ENCODE measurements at places on chromosomes 16 and 17. TPM values are rescaled to one million over a fixed set of nuclear protein-coding genes. Genes with fewer than 3 reads are reported as not detected.

Gene DHRS7C
- total RNA-seq, result 0.31 TPM

Gene SEC14L5
- total RNA-seq, result 0.05 TPM

GRCh38 chr17:21194226-21194625, 19.7 kb downstream of the TMEM11 start:
- no peak overlapping the region for H3K27ac ChIP-seq
- DNase-seq, result no peak
- H3K4me1 ChIP-seq, result peaks cover 24% of the 10 kb centered on the region
- peaks cover 53% of the 10 kb centered on the region for H3K36me3 ChIP-seq

DNA sequence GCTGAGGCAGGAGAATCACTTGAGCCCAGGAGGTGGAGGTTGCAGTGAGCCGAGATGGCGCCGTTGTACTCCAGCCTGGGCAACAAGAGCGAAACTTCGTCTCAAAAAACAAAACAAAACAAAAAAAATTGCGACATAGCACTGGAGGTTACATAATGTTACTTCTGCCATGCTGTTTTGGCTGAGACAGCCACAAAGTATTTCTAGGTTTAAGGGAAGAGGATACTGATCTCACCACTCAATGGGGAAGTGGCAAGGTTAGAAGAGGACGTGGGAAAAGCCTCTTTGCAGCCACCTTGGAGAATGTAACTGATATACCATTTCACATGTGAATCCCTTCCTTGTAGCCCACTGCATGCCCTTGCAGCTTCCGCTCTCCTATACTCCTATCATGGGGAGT, 131.2 kb upstream of the NLRP1 start:
- H3K36me3 ChIP-seq, result no peaks in the 10 kb centered on the region
- H3K27ac ChIP-seq, result no peak overlapping the region
- no peak overlapping the region for H3K4me3 ChIP-seq
- peaks cover 3% of the 10 kb centered on the region for H3K27me3 ChIP-seq
- DNase-seq, result no peak
- H3K4me1 ChIP-seq, result no peaks in the 10 kb centered on the region

DNA sequence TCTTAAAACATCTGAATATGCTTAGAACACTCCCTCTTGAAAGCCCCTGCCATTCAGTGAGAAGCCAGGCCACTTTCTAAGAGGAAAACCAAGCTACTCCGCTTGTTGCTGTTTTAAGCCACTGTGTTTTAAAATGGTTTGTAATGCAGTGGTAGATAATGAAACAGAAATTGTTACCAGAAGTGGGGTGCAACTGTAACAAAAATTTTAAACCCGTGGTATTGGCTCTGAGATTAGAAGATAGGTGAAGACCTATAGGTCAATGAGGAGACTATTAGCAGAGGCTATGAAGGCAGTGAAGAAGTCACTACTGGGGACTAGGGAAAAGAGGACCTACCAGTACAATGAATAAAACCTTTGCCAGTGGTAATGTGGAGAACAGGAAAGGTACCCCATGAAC, 266.5 kb downstream of the IRF8 start:
- no peaks in the 10 kb centered on the region for H3K4me1 ChIP-seq
- H3K27ac ChIP-seq, result no peak overlapping the region
- no peak for DNase-seq
- no peak overlapping the region for H3K4me3 ChIP-seq

DNA sequence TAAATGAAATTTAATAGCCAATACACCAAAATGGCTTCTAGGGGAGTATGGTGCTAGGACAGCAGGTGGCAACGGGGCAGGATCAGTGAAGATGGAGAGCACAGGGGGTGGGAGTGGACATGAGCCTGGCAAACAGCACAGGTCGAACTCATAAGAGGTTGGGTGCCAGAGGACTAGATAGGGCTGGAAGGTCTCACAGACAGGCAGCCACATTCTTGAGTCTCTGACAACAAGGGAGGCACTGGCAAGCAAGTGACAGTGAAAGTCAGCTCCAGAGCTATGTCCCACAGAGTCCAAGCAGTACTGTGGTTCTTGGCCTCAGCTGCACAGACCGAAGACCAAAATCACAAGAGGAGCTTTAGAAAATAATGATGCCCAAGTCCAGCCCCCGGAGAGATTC, 61.2 kb downstream of the USP31 start:
- peaks cover 38% of the 10 kb centered on the region for H3K36me3 ChIP-seq
- H3K4me1 ChIP-seq, result peaks cover 6% of the 10 kb centered on the region
- H3K4me3 ChIP-seq, result no peak overlapping the region
- H3K27ac ChIP-seq, result no peak overlapping the region
- peaks cover 1% of the 10 kb centered on the region for H3K27me3 ChIP-seq

DNA sequence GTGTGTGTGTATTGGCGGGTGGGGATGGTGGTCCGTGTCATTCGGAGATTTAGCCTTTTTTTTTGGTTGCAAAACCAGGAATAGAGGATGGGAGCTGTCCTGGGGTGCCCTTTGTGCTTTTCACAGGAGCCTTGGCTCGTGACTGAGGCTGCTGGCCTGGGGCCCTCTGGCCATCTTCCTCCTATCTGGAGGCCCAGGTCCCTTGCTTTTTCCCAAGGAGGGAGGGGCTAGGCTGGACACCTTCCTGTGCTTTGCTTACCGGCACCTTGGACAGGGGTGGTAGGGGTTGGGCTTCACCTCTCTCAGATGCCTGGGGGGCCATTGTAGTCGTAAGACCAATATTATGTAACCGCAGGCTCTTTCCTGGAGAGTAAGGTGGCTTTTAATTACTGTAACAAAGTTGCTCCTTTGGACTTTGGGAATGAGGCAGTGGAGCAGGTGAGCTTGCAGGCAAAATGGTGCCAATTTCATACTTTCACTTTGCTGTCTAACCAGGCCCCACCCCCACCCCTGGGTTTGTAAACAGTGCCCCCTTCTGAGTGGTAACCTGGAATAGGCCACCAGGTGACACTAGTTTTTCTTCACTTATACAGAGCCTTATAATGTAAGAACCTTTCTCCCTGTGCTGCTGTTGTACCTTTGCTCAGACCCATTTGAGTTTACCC, 1.2 kb downstream of the DYNLL2 start:
- peaks cover 15% of the 10 kb centered on the region for H3K27me3 ChIP-seq
- no peak overlapping the region for H3K27ac ChIP-seq
- H3K4me1 ChIP-seq, result peaks cover 21% of the 10 kb centered on the region
- H3K4me3 ChIP-seq, result peak overlapping the region; percentile 93
- H3K36me3 ChIP-seq, result peaks cover 15% of the 10 kb centered on the region
